ENCODE measurements at places on chromosomes 5 and 9. TPM values are rescaled to one million over a fixed set of nuclear protein-coding genes. Genes with fewer than 3 reads are reported as not detected.

The FOXD4L5 gene
- not detected for total RNA-seq

GRCh38 chr9:87594194-87594593 lies 96.5 kb downstream of the DAPK1 start:
- no peak for DNase-seq

- DNase-seq = no peak
Observed at GRCh38 chr5:123094237-123094918, 5.3 kb downstream of the PRDM6 start.

GRCh38 chr5:8606231-8606630 lies 737.3 kb downstream of the MTRR start:
- DNase-seq = no peak

DNA sequence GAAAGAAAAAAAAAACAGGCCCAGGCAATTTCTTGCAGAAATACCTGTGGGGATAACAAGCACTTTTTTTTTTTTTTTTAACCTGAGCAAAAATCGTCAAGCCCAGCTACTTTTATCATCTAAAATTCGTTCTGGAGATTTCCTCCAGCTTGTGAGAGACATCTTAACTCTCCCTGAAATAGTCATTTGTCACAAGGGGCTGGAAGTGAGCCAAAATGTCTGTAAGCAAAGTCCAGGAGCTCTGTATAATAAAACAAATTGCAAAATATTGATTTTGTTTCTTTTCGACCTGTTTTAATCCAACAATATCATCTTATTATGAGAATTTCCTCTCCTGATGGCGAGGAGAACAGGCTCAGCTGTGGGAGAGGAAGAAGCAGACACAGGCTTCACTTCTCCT lies 168.4 kb downstream of the TTLL11 start:
- no peak for DNase-seq

The PCDHB5 gene
- 2.5 TPM for total RNA-seq

DNA sequence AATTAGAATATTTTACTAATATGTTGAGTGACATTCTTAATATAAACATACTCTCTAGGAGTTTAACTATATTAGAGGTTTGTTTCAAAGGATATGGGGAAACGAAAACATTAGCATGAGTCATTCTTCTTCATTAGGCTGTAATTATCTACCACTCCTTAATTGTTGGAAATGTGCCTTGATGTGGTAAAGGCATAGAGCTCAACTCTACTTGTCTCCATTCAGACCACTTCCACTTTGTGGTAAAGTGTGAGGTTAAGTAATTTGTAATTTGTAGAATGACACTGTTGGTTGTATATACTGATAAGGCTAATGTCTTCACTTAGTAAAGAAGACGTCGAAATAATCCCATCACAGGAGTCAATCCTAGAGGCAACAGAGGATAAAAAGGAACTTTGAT lies 58.1 kb downstream of the HAPLN1 start:
- no peak for DNase-seq

GRCh38 chr5:119470851-119471451 lies 18.7 kb downstream of the HSD17B4 start:
- no peak for DNase-seq

The SPATA31E1 gene
- not detected for total RNA-seq

The PNPLA7 gene
- 2.4 TPM for total RNA-seq

The MATR3 gene
- 178 TPM for total RNA-seq

GRCh38 chr9:129656795-129657390 lies 8.6 kb upstream of the PRRX2 start:
- no peak for DNase-seq

GRCh38 chr9:9002826-9003583 lies 1203.4 kb upstream of the DMAC1 start:
- no peak for DNase-seq

DNA sequence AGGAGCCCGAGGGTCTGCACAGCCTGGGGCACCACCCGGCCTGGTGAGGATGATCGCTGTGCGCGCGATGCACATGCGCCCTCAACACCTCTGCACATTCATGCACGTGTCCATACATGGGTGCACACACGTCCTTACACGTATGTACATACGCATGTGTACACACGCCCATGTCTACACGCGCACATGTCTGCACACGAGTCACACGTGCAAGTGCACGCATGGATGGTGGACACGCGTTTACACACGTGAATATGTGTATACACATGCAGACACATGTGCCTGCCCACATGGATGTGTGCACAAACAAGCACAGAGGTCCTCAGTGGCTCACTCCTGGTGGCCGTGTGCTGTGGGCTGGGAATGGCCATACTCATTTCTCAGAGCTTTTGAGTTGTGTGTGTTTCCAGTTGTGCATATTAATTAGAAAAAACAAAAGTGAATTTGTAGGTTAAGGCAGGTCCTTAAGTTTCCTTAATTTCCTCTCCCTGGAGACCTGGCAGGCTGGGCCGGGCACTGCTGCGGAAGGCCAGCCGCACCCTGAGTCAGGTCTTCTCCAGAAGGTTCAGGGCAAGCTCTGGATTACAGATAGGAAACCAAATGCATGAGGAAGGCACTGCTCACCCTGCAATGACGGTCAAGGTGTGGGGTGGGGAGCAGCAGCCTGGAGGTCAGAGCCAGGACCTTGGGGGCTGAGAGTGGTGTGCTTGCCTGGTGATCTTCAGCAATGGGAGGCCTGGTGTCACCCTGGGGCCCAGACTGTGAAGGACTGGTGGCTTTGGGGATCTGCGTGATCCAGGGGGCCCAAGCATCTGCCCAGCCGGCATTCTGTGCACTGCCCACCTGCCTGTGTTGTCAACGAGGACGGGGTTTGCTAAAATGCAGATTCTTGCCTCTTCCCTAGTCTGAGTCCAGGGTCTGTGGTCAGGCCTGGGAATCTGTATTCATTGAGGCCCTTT lies 1.3 kb upstream of the RNU6ATAC start:
- DNase-seq = no peak

- no peak for DNase-seq
Observed at GRCh38 chr5:6941631-6942030, 228.4 kb downstream of the TENT4A start.

The PCDHB8 gene
- total RNA-seq = 0.88 TPM

- no peak for DNase-seq
Observed at GRCh38 chr5:142439207-142439860, 114.5 kb upstream of the SPRY4 start.

- no peak for DNase-seq
Observed at GRCh38 chr9:92963831-92964606, 16.7 kb downstream of the FGD3 start.

The CAMK2A gene
- not detected for total RNA-seq

The ANXA2R gene
- total RNA-seq = 11.2 TPM

GRCh38 chr9:7368410-7369292 lies 430.9 kb downstream of the DMAC1 start:
- no peak for DNase-seq

GRCh38 chr5:81241961-81242648 lies 9.0 kb downstream of the CKMT2 start:
- no peak for DNase-seq

- no peak for DNase-seq
Observed at GRCh38 chr5:147018812-147019211, 140.3 kb upstream of the PPP2R2B start.

- DNase-seq = no peak
Observed at GRCh38 chr9:103364753-103365152, 369.6 kb downstream of the CYLC2 start.

The C9orf50 gene
- total RNA-seq = not detected

- DNase-seq = no peak
Observed at GRCh38 chr5:36041537-36041845, 25.2 kb downstream of the UGT3A2 start.

DNA sequence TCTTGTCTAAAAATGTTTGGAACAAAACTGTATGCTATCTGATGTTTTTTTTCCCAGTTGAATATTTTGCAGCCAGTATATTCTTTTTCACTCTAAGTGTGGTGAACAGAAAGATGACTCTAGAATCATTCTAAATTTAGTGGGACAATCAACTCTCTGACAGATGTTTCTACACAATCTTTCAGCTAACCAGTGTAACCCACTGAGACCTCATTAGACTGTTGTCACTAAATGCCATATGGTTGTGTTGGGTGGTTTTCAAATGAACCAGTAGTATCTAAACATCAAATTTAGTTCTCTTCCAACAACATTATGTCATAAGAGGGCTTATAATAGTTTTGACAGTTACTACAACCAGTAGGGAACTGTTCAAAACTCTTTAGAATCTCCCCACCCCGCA lies 129.6 kb upstream of the PRLR start:
- DNase-seq = no peak

- DNase-seq = no peak
Observed at GRCh38 chr5:71937921-71938698, 169.2 kb upstream of the MAP1B start.

DNA sequence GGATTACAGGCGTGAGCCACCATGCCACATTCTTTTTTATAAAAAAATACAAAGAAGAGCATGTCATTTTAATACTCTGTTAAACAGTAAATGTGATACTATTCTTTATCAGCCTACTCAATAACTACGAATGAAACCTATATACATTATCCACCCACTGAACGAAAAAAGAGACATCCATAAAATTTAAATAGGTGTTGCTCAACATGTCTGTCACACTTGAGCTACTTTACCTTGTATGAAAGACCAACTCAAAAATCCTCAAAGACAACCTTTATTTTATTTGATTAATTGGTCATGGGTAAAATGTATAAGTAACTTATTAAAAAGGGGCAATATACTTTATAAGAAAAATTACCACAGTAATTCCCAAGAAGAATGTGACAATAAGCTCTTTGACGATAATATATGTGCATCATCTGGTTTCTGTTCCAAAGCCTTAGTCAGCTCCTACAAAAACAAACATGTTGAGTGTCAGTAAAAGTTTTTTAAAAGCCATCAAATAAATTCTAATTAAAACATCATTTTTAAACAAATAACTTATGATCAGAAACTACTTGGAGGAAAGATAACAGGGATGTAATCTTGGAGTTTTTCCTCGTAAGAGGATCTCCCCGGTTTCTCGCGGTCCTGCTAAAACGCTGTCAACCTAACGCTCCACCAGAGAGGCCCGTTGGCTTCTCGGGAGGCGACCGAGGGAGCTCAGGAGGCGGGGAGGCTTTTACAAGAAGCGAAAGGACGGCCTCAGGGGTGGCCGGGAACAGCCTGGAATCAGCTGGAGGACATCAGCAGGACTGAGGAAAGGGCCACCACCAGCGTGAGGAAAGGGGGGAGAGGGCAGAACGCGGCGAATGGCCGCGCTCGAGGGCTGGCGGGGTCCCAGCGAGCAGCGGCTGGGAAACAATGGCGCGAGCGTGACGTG lies 13.5 kb upstream of the ANKRD18B start:
- peak; percentile 52 for DNase-seq

DNA sequence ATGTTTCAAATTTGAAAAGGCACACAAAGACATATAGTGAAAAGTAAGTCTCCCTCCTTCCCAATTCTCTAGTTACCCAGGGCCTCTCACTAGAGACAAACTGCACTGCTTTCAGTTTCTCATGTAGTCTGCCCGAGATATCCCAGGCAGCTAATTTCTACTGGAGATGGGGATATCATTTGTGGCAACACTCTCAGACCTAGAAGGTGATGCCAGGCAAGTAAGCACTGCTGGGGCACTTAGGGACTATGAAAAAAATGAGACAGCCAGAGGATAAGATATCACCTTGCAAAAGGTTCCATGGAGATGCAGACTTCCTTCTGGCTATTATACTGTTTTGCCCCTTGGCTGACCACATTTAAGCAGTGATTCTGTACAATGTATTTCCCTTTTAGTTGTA lies 12.6 kb downstream of the SIL1 start:
- no peak for DNase-seq
